ENCODE measurements at places on chromosomes 5 and 9. TPM values are rescaled to one million over a fixed set of nuclear protein-coding genes. Genes with fewer than 3 reads are reported as not detected.

DNA sequence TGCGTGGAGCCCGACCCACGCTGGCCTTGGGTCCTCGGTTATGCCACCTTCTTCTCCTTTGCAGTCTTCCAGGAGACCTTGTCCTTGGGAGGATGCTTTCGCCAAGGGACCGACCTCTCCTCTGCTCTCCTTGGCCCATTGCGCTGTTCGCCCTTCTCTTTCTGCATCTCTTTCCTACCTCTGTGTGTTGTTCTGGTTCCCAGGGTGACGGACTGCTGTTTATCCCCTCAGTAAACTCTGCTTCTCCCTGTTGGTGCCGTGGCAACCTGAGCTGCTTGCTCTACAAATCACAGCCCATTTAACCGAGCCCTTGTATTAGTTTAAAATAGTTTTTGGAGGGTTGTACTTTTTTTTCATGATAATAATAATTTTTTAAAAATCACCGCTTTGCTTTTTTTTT lies 97.9 kb downstream of the DAPK1 start:
- H3K27me3 ChIP-seq, result no peaks in the 10 kb centered on the region
- no peak overlapping the region for H3K27ac ChIP-seq
- no peak overlapping the region for H3K4me3 ChIP-seq

GRCh38 chr5:23740029-23740428 lies 232.6 kb downstream of the PRDM9 start:
- no peak for DNase-seq
- no peaks in the 10 kb centered on the region for H3K27me3 ChIP-seq
- H3K36me3 ChIP-seq, result no peaks in the 10 kb centered on the region
- no peak overlapping the region for H3K27ac ChIP-seq
- no peak overlapping the region for H3K4me3 ChIP-seq

- H3K4me3 ChIP-seq, result no peak overlapping the region
- H3K27ac ChIP-seq, result no peak overlapping the region
- no peaks in the 10 kb centered on the region for H3K36me3 ChIP-seq
- no peak for DNase-seq
- no peaks in the 10 kb centered on the region for H3K4me1 ChIP-seq
Measured at GRCh38 chr9:38276771-38277439, 115.6 kb upstream of the ALDH1B1 start.

The PCAT7 gene
- 19.9 TPM for total RNA-seq

DNA sequence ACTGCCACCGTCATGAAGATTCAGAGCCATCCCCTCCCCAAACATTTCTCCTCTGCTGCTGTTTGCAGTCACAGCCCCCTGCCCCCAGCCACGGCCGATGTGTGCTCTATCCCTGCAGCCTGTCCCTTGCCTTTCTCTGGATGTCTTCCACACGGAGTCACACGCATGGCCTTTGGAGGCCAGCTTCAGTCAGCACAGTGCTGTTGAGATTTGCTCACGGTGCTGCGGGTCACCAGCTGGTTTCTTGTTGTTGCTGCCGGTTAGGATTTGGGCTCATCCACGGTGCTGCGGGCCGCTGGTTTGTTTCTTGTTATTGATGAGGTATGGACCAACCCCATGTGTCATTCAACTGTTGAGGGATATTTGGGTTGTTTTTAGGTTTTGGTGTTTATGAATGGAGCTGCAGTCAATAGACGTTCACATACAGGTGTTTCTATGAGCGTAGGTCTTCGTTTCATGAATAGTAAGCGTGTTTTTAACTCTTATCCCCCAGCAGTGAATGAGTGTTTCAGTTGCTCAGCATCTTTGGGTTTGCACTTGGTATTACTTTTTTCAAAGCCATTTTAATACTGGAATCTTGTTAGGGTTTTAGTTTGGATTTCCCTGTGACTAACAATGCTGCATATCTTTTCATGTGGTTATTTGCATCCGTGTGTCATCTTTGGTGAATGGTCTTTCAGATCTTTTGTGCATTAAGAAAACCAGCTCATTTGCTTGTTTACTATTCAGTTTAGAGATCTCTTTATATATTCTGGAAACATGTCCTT lies 57.6 kb downstream of the AHRR start:
- DNase-seq, result no peak
- H3K36me3 ChIP-seq, result no peaks in the 10 kb centered on the region
- H3K4me3 ChIP-seq, result no peak overlapping the region
- H3K4me1 ChIP-seq, result no peaks in the 10 kb centered on the region

GRCh38 chr9:127525401-127526188 lies 74.3 kb downstream of the LRSAM1 start:
- H3K27ac ChIP-seq, result no peak overlapping the region
- peaks cover 5% of the 10 kb centered on the region for H3K36me3 ChIP-seq
- peak; percentile 27 for DNase-seq
- peaks cover 11% of the 10 kb centered on the region for H3K4me1 ChIP-seq
- H3K27me3 ChIP-seq, result no peaks in the 10 kb centered on the region

The SLC45A2 gene
- total RNA-seq, result 0.06 TPM

DNA sequence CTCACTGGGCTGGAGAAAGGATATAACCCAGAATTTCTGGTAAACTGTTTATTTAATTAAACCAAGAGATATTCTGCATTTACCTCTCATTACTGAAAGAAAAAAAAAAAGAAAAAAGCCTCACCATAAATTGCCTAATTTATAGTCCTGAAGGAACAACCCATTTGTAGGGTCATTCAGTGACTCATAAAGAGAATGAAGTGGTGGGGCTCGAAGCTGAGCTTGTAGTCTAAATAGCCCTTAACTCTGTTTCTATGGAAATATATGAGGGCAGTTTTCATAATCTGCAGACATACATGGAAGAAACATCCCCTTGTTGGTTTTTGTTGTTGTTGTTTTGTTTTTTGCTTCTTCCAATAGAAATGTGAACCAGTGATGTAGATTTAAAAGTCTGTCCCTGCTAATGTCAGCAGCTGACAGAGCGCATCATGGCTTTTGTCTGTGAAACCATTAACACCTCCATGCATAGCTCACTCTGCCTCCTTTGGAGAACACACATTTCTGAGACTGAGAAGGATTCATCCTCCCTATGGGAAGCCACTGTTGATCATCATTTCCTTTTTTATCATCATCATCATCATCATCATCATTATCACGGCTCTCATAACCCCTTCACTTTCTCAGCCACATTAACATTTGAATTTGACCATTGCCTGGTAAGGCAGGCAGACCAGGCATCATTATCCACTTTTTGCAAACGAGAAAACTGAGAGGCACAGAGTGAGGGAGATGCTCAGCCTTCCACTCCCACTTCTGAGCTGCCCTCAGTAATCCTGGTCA lies 67.9 kb upstream of the SAP30L start:
- H3K27me3 ChIP-seq, result no peaks in the 10 kb centered on the region
- no peaks in the 10 kb centered on the region for H3K4me1 ChIP-seq
- H3K36me3 ChIP-seq, result no peaks in the 10 kb centered on the region
- H3K4me3 ChIP-seq, result no peak overlapping the region

DNA sequence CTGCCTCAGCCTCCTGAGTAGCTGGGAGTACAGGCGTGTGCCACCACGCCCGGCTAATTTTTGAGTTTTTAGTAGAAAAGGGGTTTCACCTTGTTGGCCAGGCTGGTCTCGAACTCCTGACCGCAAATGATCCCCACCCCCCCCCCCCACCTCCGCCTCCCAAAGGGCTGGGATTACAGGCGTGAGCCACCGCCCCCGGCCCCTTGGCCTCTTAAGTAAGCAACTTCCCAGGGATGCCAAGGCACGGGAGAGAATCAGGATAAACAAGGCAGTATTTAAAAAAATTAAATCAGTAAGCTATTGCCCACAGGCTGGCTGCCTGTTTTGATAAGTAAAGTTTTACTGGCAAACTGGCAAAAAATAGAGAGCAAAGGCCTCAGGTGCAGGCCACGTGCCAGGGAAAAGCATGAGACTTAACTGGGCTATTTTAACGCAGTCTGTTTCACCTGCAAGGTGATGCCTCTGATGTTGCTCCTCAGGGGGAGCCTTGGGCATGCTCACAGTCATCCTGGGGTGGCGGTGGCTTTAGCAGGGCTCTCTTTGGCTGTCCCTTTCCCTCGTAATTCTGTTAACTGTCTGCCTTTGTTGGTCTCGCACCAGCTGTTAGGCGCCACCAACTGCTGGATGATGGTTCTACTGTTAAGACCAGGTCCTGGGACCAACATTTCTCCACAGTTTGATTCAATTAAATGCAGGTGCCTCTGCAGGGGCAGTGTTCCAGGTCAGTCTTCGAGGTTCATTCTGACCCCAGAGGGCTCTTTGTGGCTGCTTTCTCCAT lies 19.4 kb upstream of the RNF130 start:
- peaks cover under 1% of the 10 kb centered on the region for H3K4me1 ChIP-seq
- H3K4me3 ChIP-seq, result peak overlapping the region; percentile 41
- DNase-seq, result peak; percentile 78

GRCh38 chr5:53874409-53874808 lies 314.0 kb downstream of the NDUFS4 start:
- H3K36me3 ChIP-seq, result no peaks in the 10 kb centered on the region
- H3K27me3 ChIP-seq, result no peaks in the 10 kb centered on the region
- no peak overlapping the region for H3K27ac ChIP-seq

- H3K27me3 ChIP-seq, result no peaks in the 10 kb centered on the region
- H3K4me3 ChIP-seq, result no peak overlapping the region
- no peak overlapping the region for H3K27ac ChIP-seq
Measured at GRCh38 chr5:151663617-151664293, 23.0 kb downstream of the SPARC start.

The SPOCK1 gene
- 6.9 TPM for total RNA-seq

- no peaks in the 10 kb centered on the region for H3K36me3 ChIP-seq
- no peak overlapping the region for H3K4me3 ChIP-seq
- H3K4me1 ChIP-seq, result peaks cover 6% of the 10 kb centered on the region
- DNase-seq, result no peak
Measured at GRCh38 chr5:35161652-35162273, 68.5 kb downstream of the PRLR start.

GRCh38 chr9:86778761-86779160 lies 168.5 kb downstream of the GAS1 start:
- H3K27ac ChIP-seq, result no peak overlapping the region
- no peak for DNase-seq
- no peak overlapping the region for H3K4me3 ChIP-seq
- no peaks in the 10 kb centered on the region for H3K4me1 ChIP-seq
- H3K27me3 ChIP-seq, result no peaks in the 10 kb centered on the region

- H3K36me3 ChIP-seq, result no peaks in the 10 kb centered on the region
- H3K27ac ChIP-seq, result no peak overlapping the region
- H3K27me3 ChIP-seq, result no peaks in the 10 kb centered on the region
- H3K4me3 ChIP-seq, result no peak overlapping the region
Measured at GRCh38 chr9:125811002-125811401, 63.8 kb downstream of the PBX3 start.

The SLIT3 gene
- total RNA-seq, result 0.22 TPM

DNA sequence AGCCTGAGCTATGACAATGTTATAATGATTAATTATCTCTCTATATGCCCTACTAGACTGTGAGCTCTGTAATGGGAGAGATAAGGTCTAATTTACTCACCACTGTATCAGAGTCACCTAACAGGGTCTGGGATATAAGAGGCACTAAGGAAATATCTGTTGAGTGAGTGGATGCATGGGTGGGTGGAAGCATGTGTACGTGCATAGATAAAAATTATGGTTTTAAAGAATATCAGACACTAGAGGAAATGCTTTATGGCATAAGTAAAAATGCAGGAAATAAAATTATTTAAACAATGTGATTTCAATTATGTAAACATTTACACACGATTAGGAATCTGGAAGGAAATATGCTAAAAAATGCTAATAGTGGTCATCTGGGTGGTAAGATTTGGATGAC lies 137.8 kb downstream of the SPOCK1 start:
- H3K4me1 ChIP-seq, result no peaks in the 10 kb centered on the region
- no peaks in the 10 kb centered on the region for H3K36me3 ChIP-seq
- no peak overlapping the region for H3K4me3 ChIP-seq
- no peak for DNase-seq
- no peaks in the 10 kb centered on the region for H3K27me3 ChIP-seq

DNA sequence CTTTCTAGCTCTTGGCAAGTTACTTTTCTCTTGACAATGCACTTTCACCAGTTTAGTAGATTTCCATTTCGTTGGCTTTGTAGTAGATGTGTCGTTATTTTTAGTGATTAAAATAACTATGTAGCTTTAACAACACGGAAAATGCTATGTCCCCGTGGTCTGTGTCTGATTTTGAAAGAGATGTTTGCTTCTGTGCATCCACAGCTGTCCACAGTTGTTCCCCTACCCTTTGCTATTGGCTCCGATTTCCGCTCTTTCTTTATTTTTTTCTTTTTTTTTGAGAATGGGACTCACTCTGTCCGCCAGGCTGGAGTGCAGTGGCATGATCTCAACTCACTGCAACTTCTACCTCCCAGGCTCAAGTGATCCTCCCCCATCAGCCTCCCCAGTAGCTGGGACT lies 533.9 kb downstream of the IRX1 start:
- H3K27me3 ChIP-seq, result no peaks in the 10 kb centered on the region
- no peak overlapping the region for H3K4me3 ChIP-seq
- H3K36me3 ChIP-seq, result no peaks in the 10 kb centered on the region
- H3K27ac ChIP-seq, result no peak overlapping the region
- H3K4me1 ChIP-seq, result no peaks in the 10 kb centered on the region

The DIPK1B gene
- 52.8 TPM for total RNA-seq

DNA sequence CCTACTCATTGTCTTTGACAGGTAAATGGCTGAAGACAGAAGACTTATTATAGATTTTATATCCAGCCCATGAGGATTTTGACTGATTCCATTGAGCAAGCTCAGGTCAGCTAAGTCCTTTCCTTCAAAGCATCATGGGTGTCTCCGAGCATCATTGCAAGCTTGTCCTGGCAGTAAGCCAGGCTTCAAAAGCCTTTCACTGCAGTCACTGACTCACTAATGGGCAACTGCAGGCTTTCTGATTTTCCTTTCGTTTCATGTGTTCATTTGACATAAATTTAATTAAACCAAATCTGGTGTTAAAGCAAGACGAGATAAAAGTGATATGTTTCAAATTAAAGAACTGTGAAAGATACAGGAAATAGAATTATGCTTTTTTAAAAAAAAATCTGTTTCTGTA lies 426.2 kb downstream of the ANXA1 start:
- peak; percentile 41 for DNase-seq
- H3K4me3 ChIP-seq, result no peak overlapping the region
- no peaks in the 10 kb centered on the region for H3K27me3 ChIP-seq
- H3K27ac ChIP-seq, result no peak overlapping the region
- no peaks in the 10 kb centered on the region for H3K4me1 ChIP-seq

DNA sequence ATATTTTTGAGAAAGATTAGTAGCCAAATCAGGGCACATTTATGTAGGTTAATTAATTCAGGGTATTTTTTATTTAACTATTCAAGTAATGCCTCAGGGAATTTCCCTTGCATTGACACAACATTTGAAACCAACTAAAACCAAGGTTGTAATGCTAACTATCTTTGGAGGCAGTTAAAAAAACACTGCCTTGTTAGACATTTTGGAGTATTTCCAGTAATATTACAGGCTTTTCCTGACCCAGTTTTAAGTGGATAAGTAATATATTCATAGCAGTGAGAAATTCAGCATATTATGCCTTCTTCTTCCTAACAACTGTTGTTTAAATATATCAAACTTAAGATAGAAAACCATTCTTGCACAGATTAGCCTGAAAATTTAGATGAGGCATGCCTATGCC lies 175.1 kb downstream of the TMC1 start:
- H3K27me3 ChIP-seq, result no peaks in the 10 kb centered on the region
- no peaks in the 10 kb centered on the region for H3K36me3 ChIP-seq
- no peak for DNase-seq
- no peak overlapping the region for H3K4me3 ChIP-seq
- H3K27ac ChIP-seq, result no peak overlapping the region

GRCh38 chr9:103977163-103977562 lies 116.9 kb upstream of the SMC2 start:
- no peak overlapping the region for H3K27ac ChIP-seq
- no peaks in the 10 kb centered on the region for H3K27me3 ChIP-seq
- no peaks in the 10 kb centered on the region for H3K4me1 ChIP-seq
- no peak overlapping the region for H3K4me3 ChIP-seq
- H3K36me3 ChIP-seq, result no peaks in the 10 kb centered on the region
- DNase-seq, result no peak

- no peaks in the 10 kb centered on the region for H3K36me3 ChIP-seq
- DNase-seq, result peak; percentile 43
- peaks cover 20% of the 10 kb centered on the region for H3K4me1 ChIP-seq
- no peak overlapping the region for H3K27ac ChIP-seq
- H3K27me3 ChIP-seq, result no peaks in the 10 kb centered on the region
- H3K4me3 ChIP-seq, result no peak overlapping the region
Measured at GRCh38 chr9:7360513-7360912, 439.1 kb downstream of the DMAC1 start.

All from neural progenitor cell (in vitro differentiated cells).